T-helper 9 cell (primary cell): ENCODE measurements at places on chromosomes 3 and 15.

- DNase-seq = no peak
Measured at GRCh38 chr15:51952805-51953204, 18.8 kb downstream of the LEO1 start.

- DNase-seq = no peak
Measured at GRCh38 chr3:17399586-17399985, 342.8 kb downstream of the TBC1D5 start.

GRCh38 chr3:55549177-55549576 lies 62.1 kb upstream of the WNT5A start:
- no peak for DNase-seq

DNA sequence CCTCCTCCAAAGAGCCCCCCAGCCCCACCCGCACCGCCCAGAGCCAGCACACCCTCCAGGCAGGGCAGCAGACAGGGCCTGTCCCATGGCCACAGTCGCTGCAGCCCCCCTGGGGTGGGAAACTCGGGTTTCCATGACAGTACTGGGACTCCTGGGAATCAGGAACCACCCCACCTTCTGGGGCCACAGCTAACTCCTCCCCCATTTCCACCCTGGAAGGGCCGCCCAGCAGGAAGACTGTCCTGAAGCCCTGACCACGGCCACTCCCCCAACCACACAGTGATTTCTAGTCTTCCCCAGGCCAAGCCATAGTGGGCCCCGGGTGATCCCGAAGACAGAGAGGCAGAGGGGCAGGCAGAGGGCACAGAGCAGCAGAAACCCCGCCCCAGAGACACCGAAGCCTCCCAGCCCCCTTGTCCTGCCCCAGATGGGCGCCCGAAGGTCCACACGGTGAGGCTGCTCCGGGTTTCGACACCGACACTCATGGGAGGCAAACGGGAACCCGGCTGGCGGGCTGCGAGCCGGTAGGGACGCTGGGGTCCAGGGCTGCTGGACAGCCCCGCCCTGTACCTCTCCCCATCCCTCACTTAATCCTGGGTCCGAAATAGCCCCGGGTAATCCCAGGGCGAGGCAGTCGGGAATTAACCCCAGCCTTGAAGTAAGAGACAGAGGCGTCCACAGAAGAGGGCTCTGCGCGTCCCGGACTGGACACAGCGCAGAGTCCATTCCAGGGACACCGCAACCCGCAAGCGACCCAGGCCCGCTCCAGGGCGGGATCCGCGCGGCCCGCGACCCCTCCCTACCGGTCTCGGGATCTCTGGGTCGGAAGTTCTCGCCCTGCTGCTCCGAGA lies 138.4 kb downstream of the NUP210 start:
- no peak for DNase-seq

GRCh38 chr15:70160267-70160666 lies 62.5 kb upstream of the TLE3 start:
- no peak for DNase-seq

GRCh38 chr3:11719406-11720303 lies 75.9 kb upstream of the VGLL4 start:
- DNase-seq = peak; percentile 75

GRCh38 chr15:33111041-33111451 lies 83.5 kb downstream of the FMN1 start:
- no peak for DNase-seq

GRCh38 chr15:96121086-96121920 lies 209.2 kb upstream of the NR2F2 start:
- DNase-seq = no peak

DNA sequence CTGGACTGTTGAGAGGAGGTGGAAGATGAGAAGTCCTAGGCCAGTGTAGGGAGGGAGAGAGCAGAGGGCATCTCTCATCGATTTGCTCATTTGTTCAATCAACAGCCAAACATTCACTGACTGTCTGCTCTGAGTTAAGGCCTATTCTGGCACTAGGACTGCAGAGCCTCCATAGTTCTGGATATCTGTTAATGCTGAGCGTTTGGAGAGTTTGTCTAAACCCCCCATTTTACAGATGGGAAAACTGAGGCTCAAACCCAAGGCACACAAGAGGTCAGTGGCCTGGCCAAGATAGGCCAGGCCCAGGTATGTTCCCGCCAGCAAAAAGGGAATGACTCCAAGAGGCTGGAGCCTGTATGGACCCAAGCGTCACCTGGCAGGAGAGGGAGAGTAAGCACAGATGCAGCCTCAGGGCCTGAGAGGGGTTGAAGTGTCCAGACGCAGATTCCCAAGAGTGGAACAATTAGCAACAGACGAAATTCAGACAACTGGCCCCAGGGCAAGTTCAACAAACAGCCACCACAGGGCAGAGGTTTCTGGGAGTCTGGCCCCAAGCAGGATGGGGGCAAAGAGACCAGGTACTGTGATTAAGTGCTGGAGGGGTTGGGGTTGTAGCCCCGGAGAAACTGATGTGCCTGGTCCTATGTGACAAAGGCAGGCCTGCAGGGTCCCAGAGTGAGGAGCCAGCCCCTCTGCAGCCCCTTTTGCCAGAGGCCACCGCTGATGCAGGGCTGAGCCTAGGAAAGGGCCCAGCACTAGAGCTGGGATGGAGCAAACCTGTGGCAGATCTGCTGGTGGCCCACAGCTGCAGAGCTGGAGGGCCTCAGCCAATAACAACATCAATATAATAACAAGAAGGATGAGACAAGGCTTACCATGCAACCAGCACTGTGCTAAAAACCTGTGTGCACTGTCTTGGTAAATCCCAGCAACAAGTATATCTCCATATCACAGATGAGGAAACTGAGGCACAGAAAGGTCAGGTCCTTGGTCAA lies 245.1 kb upstream of the TLE3 start:
- DNase-seq = no peak

- DNase-seq = no peak
Measured at GRCh38 chr3:141941093-141941492, 64.7 kb downstream of the ATP1B3 start.
